ENCODE measurements at places on chromosomes 12 and 14.

GRCh38 chr14:99389174-99389826 is 91.4 kb downstream of the SETD3 start:
- peak; percentile 28 for DNase-seq

DNA sequence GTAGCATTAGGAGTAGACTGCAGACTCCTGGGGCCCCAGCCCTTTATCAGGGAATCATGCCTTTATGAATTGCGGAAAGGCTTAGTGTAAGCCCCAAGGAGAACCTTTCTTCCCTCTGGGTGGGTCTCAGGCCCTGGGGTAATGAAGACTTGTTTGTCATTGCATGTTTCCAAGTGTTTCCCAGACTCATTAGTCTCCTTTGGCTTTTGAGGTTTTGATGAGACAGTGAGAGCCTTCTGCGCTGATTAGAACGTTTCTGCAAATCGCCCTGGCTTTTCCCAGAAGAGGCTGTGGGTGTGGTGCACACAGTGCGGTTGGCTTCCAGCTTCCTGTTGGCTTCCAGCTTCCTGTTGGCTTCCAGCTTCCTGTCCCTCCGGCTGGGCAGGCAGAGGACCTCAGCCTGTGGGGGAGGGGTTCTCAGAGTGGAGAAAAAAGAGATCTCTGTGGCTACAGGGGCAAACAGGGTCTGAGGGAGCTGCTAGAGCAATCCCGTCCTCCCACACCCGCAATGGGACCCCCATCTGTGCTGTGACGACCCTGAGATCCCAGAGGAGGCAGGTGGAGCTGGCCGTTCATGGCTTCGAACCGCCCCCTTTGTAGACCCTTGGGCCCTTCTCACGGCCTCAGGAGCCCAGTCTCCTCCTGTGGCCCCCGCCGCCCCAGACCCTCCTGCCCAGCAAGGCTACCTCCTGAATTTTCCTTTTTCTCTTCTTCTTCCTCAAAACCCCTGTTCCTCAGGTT is 42.1 kb downstream of the GPR68 start:
- no peak for DNase-seq

DNA sequence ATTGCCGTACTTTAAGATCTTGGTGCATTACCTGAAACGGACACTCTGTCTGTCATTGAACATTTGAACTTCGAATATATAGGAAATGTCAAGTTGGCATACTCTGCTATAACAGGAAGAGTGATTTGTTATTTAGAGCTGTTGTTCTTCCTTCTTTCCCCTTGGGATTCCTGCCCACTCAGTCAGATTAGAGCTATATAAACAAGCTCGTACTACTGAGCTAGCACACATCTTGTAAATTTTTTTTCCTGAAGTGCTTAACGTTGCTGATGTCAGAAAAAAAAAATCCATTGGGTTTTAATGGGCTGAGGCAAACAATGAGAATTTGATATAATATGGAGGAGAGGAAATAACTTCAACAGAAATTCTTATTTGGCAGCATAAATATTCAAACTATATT is 26.8 kb downstream of the RGS6 start:
- DNase-seq: no peak

GRCh38 chr14:97120204-97120603 is 323.0 kb downstream of the VRK1 start:
- no peak for DNase-seq

DNA sequence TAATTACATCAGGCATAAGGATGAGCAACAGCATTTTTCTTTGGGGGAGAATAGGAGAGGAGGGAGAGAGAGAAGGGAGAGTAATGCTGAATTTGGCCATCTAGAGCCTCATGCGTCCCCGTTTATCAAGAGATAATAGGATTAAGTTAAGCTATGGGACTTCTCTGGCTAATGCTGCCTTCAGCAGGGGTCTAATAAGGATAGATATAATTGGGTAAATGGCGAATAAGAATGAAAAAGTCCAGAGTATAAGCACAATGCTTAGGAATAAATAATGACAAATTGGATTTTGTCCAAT is 470.0 kb downstream of the EGLN3 start:
- DNase-seq: no peak
